ENCODE measurements at places on chromosomes 5 and 9.

DNA sequence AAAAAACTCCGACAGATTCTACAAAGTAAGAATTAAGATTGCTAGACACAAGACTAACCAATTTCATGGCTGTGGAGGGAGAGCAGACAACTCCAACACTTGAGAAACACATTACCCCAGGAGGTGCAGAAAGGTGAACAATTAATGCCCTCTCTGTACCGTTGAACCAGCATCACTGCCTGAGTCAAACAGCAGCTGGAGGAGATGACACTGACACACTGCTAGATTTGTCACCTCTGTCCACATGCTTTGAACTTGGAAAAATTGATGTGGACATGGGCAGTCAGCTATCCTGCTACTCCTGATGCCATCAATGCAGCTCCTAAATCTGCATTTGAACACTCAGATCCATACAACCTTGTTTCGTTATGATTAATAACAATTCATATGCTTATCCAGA is 51.7 kb downstream of the GPBP1 start:
- DNase-seq = no peak

- DNase-seq = no peak
Measured at GRCh38 chr9:90300611-90301276, 341.9 kb downstream of the DIRAS2 start.

DNA sequence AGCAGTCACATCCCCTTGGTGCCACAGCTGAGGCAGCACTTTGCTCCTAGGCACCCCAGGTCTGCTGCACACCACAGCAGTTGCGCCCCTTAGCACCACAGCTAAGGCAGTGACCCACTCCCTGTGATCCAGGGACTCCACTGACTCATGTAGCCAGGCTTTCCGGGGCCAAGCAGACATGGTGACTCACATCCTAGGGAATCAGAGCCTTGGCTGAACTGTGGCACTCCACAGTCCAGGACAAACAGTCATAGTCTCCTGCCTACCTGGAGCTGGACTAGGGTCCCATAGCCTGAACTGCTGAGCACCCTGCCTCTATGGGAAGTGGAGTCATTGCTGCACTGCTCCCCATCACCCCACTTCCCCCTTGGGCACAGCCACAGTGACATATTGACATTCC is 338.7 kb downstream of the NPR3 start:
- DNase-seq = no peak

DNA sequence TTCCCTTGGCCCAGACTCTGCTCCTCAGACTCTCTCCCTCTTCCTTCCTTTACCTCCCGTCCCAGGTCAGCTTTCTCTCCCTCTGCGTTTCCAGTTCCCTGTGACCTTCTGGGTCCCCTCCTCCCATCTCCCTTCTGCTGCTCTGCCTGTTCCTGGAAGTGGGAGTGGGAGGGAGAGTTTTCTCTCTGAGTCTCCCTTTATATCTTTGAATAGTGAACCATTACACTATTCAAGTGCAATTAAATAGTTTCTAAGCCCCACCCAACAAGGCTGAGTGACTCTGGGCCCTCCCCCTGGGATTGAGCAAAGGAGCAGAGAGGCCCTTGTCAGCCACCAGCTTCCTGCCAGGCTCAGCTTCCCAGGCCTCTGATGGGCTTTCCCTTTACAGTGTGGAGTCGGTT is 34.8 kb downstream of the THBS4 start:
- DNase-seq = no peak

- DNase-seq = no peak
Measured at GRCh38 chr5:15103864-15104263, 232.3 kb upstream of the ANKH start.

- no peak for DNase-seq
Measured at GRCh38 chr5:103847060-103847459, 284.5 kb upstream of the NUDT12 start.

- no peak for DNase-seq
Measured at GRCh38 chr5:175133185-175133584, 310.8 kb downstream of the DRD1 start.

DNA sequence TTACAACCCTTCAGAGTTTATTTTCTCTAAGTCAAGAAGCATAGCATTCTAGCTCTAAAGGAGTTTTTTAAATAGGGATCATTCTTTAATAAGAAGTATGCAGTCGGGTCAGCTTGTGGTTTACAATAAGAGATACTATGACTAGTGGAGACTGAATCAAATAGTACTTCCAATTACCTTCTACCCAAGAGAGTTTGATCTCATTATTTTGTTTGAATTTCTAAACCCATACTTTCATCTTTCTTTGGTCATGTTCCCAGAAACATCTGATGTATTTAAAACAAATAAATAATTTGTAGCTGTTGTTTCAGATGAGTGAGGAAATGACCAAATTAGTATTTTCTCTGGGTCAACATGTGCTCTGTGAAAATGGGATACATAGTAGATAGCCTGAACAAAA is 160.2 kb upstream of the CDH6 start:
- no peak for DNase-seq

- DNase-seq = no peak
Measured at GRCh38 chr5:168939156-168939800, 360.1 kb upstream of the PANK3 start.

DNA sequence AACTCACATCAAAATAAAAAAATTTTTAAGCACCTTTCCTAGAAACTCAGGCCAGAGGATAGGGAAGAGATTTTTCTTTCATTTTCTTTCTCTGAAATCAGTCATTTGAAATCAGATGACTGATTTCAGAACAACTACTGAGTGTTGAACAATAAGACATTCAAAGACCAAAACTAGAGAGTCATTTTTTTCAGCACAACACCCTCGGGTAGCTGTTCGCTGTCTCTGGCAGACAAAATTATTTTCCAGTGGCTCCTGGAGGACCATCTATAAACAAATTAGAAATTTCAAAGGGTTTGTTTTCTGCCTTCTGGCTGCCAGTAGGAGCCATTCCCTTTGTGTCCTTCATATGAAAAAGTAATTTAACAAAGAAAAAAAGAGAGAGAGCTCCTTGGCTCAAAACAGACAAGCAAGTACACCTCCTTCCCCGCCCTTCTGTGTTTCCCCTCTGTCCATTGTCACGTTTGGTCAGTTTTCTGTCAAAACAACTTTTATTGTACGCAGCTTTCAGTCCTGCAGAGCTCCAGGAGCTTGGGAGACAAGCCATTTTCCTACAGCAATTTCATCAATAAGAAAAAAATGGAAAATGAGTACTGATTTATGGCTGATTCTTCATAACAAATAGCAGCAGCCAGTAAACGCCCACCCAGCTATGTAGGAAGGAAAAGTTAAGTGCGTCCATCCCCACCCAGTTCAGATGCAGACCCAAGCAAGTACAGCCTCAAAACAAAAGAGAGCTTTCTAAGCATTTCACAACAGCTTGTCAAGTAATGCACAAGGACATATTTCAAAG is 405.2 kb downstream of the ZNF608 start:
- no peak for DNase-seq

- no peak for DNase-seq
Measured at GRCh38 chr9:104879555-104880309, 48.2 kb downstream of the ABCA1 start.

DNA sequence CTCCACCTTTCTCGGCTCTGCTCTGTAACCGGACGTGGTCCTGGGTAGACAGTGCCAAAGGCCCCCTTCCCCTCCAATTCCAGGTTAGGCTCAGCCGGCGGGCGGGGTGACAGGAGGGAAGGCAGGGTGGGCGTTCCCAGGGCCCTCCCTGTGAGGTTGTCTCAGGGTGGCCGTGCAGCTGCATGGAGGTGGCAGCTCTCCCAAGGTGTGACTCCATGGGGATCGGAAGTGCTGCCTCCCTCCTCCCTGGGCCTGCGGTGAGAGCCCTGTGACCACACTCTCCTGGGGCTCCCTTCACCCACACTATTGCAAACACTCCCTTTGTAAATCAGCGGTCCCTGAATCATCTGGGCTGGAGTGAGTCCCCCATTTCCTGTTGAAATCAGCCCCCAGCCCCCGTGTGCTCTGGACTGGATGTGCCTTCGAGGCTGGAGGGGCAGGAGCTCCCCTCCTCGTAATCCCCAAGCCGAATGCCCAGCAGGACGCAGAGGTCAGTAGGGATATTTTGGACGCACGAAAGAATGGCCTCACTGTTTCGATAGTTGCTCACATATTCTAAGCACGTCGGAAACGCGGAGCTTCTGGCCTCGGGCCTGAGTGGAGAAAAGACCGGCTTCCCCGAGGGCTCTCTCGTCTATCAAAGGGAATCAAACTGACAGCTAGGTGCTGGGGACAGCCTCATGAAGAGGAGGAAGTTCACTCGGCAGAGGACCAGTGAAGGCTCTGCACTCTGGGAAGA is 107.6 kb upstream of the COL5A1 start:
- DNase-seq = no peak

DNA sequence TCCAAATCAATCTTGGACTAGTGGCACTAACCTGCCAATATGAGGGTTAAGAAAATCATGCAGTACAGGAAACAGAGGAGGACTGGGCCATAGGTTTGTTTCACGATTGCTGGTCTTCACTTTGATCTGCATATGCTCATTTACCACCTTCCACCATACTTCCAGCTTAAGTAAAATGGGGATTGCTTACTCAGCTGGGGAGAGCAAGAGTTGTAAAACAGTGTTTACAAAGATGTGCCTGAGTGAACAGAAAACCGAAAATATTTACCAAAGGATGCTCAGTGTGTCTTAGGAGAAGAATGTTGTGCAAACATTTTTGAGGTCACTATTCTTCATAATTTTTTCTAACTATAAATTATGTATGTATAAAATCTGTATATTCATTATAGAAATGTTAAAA is 65.1 kb upstream of the DNAH5 start:
- no peak for DNase-seq

- no peak for DNase-seq
Measured at GRCh38 chr5:72244862-72245371, 75.1 kb downstream of the MRPS27 start.

- no peak for DNase-seq
Measured at GRCh38 chr5:77232574-77233358, 22.3 kb downstream of the PDE8B start.

- no peak for DNase-seq
Measured at GRCh38 chr5:21680196-21680595, 1172.9 kb downstream of the CDH12 start.

DNA sequence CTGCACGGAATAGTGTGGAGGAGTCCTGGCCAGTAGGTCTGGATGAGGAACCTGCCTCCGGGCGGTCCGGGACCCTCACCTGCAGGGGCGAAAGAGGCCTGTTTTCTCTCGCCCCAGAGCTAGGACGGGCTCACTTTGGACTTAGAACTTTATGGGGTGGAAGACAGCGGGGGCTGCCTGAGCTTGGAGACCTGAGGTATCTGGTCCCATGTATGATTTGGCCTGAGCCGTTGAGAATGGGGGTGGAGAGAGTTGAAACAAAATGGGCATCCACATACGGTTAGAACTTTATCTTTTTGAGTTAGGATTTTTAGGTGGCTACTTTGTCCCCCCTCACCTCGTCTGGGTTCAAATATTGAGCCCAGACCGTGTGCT is 681 bp upstream of the ETF1 start:
- no peak for DNase-seq

- DNase-seq = peak; percentile 92
Measured at GRCh38 chr5:134086943-134087305, 27.6 kb upstream of the TCF7 start.

- no peak for DNase-seq
Measured at GRCh38 chr5:170223906-170224305, 8.9 kb upstream of the C5orf58 start.
